ENCODE measurements at places on chromosomes 3 and 15.

DNA sequence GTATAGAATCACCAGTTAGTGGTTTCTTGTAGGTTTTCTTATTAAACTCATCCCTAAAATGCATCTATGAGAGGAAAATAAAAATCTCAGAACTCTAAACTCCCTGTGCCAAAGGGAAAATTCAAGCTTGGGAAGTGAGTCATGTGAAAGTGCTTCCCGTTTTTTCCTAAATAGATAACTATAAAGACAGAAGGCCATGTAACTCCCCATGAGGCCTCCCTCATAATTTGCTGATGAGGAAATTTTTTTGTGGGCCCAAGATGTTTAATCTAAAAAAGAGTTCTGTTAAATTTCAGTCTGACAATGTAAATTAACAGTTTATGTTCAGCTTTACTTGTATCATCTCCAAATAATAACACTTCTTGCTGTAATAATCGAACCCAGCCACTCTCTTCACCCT, 1273.9 kb downstream of the OTOL1 start:
- DNase-seq = no peak

DNA sequence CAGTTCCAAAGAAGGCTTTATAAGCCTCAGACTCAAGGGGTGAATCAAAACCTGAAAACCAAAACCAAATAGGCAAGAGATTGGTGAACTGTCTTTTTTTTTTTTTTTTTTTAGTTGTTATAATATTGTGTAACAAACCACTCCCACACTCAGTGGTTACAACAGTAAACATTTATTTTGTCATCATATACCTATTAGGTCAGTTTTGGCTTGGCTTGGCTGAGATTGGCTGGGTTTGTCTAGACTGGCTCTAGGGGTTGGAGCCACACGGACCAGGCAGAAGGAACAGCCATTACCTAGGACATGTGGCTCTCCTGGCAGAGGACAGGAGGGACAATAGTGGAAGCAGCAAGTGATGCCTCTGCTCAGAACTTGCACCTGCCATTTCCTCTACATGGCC, 26.4 kb upstream of the RYR3 start:
- no peak for DNase-seq

DNA sequence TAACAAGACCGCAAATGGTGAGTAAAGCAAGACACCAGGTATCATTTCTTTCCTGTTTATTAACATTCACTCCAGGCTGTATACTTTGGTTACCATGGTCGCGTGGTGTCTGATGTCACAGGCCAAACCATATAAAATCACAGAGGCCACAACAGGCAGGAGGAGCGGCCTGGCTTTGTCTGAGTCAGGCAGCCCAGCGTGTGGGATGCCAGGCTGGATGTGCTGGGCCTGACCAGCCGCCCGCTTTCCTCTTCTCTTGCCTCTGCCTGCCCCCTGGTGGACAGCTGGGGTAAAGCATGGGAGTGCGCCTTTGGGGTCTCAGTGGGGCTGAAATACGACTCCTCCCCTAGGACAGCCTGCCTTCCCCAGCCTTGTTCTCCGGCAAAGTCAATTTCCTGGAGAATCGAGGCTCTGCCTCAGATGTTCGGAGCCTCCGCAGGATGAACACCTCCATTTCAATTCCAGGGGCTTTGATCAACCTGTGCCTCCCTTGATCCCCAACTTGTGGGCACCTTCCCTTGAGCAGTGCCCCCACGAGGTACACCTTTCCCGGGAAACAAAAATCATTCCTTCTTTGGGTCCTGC, 78.2 kb downstream of the CCNL1 start:
- DNase-seq = peak; percentile 91

GRCh38 chr3:127942613-127943012, 27.6 kb downstream of the KBTBD12 start:
- no peak for DNase-seq

GRCh38 chr3:23270423-23270822, 67.3 kb downstream of the UBE2E2 start:
- DNase-seq = no peak

DNA sequence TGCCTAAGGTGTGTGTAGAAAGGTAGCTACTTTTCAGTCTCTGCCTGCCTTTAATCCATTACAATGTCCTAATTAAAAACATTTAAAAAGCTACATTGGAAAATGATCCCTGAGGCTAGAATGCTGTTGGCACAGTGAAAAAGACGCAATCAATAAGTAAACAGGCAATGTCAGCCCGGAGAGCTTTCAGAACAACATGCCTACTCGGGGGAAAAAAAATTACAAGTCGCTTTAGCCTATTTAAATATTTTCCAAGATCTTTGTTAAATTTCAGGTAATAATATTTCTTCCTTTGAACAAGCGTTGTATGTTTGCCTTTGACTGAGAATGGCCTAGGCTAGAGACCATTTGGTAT, 46.6 kb upstream of the CD47 start:
- no peak for DNase-seq

DNA sequence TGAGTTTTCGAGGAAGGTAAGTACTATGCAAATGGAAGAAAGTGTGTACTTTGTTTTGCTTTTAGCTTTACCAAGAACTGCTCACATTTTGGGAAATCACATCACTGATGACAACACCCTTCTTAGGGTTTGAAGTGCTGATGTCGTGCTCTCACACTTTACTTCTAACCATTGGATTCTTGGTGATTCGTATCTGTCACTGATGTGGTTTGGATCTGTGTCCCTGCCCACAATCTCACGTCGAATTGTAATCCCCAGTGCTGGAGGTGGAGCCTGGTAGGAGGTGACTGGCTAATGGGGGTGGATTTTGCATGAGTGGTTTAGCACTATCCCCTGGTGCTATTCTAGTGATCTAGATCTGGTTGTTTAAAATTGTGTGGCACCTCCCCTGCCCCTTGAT, 75.4 kb upstream of the RGMA start:
- DNase-seq = peak; percentile 17

DNA sequence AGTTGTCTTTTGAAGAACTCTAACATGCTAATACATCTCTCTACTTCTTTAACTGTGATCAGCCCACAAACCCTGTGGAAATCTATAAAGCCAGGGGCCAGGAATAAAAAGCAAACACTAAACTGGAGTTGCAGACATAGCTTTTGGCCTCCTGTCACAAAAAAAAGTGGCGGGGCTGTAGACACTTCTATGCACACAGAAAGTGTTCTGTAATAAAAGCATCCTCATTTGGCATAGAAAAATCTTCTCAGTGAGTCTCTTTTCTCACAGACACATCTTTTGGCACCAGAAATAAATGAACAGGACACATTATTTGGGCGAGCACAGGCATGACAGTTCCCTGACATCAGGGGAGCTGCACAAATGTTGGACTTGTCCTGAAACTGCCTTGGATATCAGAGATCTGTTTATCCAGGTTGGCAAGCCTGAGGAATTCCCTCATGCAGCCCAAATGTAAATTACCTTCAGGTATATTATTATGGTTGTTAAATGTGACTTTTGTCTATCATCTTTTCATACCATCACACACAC, 355.4 kb downstream of the FGF12 start:
- no peak for DNase-seq

GRCh38 chr3:147015334-147015733, 391.0 kb downstream of the ZIC4 start:
- no peak for DNase-seq

- DNase-seq = no peak
Measured at GRCh38 chr3:160830796-160831195, 74.8 kb downstream of the PPM1L start.

DNA sequence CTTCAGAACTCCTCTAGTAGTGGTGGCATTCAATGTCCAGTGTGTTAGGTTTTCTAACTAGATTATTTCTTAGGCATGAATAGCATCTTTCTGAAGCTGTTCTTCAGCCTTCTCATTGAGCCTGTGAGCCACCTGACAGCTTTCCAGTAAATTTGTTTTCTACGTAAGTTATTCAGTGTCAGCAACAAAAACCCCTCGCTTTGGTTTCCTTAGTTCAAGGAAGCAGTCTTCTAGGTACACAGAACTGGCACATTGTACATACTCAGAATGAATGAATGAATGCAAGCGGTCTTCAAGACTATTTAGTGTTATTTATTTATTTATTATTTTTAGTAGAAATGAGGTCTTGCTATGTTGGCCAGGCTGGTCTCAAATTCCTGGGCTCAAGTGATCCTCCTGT, 44.9 kb downstream of the DRD3 start:
- DNase-seq = no peak

- DNase-seq = no peak
Measured at GRCh38 chr15:87931584-87931983, 325.0 kb downstream of the NTRK3 start.

GRCh38 chr3:39189150-39189958, 3.0 kb downstream of the XIRP1 start:
- DNase-seq = no peak
